ENCODE measurements at places on chromosomes 7 and 10.

DNA sequence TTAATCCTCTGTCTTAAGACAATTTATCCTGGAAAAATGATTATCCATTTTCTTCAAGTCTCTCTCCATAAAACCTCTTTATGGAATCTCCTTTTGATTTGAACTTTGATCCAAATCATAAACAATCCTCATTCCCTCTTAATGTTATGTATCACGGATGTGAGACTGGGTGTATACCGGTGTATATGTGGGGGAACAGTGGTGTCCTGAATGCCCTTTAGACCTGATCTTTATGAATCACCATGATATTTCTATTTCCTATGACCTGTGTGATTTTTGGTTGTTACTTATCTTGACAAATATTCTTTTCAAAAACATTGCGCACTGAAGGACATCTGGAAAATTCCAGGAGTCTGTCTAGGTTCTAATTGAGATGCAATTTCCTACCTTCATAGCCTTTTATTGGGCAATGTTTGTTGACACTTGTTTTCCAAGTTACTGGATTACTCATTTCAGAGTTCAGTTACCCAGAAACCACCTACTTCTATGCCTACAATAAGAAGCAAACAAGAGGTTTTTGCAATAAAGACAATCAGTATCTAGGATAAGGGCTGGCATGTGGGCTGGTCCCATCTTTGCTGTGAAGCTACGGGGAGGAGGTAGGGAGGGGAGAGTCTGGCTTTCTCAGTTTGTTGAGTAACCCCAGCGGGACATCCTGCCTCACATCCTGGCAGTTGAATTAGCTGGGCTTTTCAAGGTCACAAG lies 190.4 kb downstream of the CTTNBP2 start:
- DNase-seq = no peak

GRCh38 chr10:102538811-102539210 lies 35.0 kb downstream of the SUFU start:
- DNase-seq = no peak

DNA sequence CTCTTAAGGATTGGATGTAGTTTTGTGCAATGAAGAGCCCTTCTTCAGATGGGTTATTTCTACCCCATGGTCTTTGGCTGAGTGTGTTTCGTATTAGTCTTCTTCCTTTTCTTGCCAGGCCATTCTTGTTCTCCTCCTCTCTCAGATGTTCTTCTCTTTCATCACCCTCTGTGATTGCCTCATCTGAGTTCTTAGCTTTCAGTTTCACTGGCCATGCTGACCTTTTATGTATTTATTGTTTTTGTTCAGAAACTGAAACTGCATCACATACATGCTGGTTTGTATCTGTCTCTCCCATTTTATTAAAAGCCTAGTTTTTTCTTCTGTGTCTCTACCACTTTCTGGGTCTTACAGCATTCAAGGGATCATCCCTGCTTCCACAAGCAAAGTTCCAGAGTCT lies 21.7 kb upstream of the PCGF5 start:
- no peak for DNase-seq

DNA sequence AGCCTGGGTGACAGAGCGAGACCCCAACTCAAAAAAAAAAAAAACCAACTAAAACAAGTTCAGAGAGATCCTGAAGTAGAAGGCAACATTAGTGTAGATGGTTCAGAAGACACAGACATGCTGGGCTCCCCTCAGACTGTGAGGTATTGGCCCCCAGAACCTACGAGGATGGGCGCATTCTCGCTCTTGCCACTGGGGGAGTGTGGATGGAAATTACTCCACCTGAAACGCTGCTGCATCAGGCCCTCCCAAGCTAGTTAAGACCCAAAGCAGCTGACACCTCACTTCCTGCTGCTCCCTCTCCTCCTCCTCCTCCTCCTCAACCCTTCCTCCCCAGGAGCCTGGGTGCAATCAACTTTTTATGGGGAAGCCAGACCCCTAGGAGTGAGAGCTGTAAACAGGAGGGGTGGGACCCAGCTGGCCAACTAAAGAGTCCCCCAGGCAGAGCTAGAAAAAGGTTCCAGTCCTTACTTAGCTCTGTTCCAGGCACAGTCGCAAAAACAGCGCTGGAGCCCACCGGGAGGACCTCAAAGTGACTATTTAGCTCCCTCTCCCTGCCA lies 7.4 kb downstream of the SH3PXD2A start:
- no peak for DNase-seq

DNA sequence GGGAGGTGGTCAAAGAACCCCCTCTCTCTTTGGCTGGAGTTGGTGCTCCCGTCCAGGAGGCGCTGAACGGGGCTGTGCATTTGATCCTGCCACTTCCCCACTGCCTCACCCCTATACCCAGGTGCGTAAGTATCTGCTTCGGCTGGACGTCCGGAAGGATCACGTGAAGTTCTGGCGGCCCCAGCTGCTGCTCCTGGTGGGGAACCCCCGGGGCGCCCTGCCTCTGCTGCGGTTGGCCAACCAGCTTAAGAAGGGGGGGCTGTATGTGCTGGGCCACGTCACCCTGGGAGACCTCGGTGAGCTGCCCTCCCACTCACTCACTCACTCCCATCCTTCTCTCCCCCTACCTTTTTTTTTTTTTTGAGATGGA lies 5.6 kb upstream of the TRIP6 start:
- DNase-seq = no peak

- peak; percentile 64 for DNase-seq
Measured at GRCh38 chr10:125158601-125159485, 1.5 kb downstream of the CTBP2 start.

DNA sequence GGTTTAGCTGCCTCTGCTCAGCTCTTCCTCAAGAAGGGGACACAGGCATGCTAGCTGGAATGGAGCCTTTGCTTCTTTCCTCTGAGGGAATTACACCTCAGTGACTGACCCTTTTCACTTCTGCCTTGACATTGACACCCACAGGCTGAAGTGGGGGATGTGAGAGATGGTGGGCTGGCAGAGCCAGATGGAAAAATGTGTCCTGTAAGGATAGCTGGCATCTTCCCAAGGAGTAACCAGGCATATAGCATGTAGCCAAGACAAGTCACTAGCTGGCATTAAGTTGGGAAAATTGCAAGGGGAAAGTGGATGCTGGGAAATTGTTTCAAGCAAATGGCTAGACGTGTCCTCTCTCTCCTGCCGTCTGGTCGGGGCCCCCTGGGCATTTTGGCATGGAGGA lies 19.9 kb downstream of the STMP1 start:
- no peak for DNase-seq

DNA sequence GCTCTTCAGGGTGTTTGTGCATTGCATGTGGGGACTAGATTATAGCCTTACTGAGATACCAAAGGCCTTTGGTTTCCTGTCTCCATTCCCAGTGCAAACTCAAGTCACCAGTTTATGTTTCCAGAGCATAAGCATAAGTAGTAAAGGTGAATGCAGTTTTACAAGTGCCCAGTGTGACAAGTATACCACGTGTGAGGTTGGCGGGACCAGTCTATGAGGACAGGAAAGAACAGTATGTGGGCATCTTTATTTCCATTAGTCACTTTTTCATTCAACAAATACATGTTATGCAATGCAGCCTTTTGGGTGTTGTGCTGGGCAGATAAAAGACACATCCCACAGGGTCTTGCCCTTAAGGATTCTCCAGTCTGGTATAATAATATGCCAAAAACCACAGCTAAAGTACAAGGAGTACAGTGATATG lies 146.5 kb downstream of the ARID5B start:
- DNase-seq = peak; percentile 68

DNA sequence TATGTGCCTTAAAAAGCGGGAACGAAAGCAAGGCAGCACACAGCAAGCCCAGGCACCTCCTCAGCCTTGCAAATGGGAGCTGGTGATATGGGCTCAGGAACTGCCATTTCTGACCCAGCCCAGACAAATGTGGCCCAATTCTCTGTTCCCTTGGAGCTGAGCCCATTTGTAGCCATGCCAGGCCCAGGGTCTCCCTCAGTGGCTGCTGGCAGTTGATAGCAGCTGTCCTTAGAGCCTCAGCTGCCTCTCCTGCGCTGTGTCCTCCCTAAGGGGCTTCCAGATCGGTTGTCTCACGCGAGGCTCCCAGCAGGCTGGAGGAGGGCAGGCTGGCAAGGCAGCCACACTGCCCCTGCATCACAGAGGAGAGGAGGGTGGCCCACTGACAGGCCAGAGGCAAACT lies 275.8 kb downstream of the KCNMA1 start:
- DNase-seq = no peak

GRCh38 chr7:105776068-105776790 lies 100.2 kb downstream of the ATXN7L1 start:
- DNase-seq = peak; percentile 39

GRCh38 chr7:29132980-29133379 lies 13.4 kb downstream of the CPVL start:
- DNase-seq = no peak

DNA sequence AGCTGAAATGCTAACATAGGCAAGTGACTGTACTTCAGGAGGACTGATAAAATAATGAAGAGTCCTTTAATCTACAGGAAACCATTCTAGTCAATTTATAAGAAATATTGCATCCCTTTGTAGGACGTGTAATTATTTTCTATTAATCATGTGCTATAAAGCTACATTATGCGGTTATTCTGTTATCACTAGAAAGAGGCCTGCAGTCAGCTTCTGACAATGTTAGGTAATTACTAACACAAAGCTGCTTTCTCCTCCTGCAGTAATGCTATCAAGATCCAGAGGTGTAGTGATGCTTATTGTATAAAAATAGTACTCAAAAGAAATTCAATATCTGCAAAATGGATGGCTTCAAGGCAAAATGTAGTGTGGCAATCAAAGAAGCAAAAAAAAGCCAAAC lies 191.1 kb downstream of the SKAP2 start:
- DNase-seq = no peak

GRCh38 chr10:112803961-112804401 lies 146.1 kb upstream of the TCF7L2 start:
- no peak for DNase-seq

DNA sequence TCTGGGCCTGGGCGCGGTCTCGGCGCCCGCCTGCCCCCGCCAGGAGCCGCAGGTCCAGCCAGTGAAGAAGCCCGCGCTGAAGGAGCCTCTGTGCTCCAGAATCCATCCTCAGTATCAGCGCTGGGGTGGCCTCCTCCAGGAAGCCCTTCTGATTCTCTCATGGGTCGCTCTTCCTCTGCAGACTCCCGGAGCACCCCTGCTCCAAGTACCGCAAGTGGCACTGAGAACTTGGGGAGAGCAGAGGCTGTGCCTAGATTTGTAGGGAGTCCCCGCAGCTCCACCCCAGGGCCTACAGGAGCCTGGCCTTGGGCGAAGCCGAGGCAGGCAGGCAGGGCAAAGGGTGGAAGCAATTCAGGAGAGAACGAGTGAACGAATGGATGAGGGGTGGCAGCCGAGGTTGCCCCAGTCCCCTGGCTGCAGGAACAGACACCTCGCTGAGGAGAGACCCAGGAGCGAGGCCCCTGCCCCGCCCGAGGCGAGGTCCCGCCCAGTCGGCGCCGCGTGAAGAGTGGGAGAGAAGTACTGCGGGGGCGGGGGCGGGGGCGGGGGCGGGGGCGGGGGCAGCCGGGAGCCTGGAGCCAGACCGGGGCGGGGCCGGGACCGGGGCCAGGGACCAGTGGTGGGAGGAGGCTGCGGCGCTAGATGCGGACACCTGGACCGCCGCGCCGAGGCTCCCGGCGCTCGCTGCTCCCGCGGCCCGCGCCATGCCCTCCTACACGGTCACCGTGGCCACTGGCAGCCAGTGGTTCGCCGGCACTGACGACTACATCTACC lies at the start of gene ALOX5:
Gene ALOX5, plus strand, starts transcription at position 641 of the 774 bp plus-strand sequence. Its CDS starts 64 bp downstream, at position 705.
- DNase-seq = peak; percentile 25

DNA sequence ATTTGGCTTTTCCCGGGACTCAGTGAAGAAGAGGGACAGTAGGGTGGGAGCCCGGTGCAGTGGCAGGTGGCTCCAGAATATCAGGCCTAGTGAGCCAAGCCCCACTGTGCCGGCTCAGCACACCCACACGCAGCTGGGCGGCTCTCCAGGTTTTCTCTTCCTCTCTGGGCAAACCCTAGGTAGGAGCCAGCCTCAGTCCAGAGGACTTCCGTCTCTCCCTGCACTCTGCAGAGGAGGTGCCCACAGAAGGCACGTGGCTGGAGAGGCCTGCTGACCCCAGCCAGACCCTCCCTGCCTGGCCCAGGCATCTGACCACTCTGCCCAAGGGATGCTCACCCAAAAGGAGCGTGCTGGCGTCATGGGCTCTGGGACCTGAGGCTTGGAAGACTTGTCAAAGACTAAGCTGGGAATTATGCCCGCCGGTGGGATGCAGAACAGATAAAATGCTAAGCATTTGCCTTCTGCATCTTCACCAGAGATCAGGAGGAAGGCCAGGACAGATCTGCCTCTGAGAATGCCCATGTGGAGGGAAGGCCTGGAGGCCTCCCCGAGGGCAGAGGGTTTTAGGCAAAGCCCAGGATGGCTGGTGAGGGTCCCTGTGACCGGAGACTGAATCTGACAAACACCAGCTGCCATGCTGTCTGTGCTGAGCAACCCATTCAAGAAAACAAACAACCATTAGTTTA lies 40.2 kb downstream of the TCERG1L start:
- DNase-seq = no peak

GRCh38 chr10:50387732-50388073 lies 136.4 kb upstream of the ASAH2 start:
- DNase-seq = no peak

DNA sequence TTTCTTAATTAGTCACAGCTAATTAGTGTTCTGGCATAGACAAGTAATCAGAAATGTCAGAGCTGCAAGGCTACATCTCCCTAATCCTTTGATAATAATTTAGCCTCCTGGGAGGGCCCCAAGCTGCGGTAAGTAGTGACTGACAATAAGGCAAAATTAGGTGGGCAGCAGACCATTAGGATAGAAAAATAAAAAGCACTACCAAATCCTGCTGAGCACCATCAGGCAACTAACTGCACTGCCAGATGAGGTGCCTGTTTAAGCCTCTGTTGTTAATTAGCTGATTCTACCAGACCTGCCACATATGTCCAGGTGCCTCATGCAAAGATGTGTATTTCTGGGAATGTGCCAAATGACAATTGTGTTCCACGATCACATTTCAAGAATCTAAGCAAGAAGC lies 32.5 kb upstream of the FEZF1 start:
- no peak for DNase-seq

DNA sequence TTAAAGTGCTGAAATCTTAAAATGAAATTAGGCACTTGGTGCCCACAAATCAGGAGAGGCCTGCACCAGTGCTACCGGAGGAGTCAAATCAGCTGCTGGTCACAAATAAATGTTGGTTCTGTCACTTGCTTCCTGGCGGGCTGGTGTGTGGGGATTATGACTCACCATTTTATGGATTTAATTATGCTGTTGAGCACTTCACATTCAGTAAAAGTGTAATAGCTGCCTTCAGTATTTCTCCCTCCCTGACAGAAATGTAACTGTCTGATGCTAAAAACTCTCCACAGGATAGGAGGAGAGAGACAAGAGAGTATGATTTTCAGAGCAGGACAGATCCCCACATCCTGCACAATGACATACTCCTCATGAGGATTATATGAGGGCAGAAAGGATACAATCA lies 186.0 kb downstream of the JAZF1 start:
- DNase-seq = no peak

GRCh38 chr10:84258034-84258695 lies 13.3 kb downstream of the RGR start:
- no peak for DNase-seq

Data from cardiac muscle cell (in vitro differentiated cells and primary cell).